ENCODE measurements at places on chromosomes 4 and X.

DNA sequence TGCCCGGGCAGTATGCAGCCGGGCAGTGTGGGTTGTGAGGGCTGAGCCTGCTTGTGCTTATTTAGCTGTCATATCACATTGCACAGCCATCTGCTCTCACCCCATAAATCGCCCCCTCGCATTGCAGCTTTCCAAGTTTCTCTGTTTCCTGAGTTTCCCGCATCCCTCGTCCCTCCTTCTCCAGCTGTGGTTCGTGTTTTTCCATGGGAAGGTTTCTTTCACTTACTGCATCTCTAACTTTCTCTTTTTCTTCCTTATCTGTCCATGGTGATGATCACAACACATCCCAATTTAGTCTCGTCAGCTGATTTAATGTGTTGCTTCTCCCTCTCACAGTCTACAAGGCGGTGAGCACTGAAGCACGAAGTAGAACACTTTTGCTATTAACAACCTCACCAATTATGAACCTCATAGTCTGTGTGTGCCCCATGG lies 118.1 kb downstream of the ENPP6 start:
- no peak for DNase-seq

- no peak for DNase-seq
Observed at GRCh38 chr4:31791666-31792065, 1071.5 kb downstream of the PCDH7 start.

DNA sequence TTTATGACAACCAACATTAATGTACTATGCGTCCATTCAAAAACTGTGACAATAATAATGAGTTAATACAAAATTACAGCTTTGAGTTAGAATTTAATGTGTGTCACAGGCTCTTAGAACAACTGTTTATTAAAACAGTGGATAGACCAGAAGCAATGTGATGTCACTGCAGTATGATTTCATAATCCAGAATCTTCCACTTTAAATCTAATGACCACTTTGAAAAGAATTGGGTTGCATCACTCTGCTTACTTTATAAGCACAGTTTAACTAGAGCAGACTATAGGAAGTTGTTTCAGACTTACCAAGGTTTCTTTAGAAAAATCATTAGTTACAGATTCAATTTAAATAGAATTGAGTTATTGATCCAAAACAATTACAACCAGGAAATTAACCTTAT lies 758.5 kb downstream of the KCTD8 start:
- no peak for DNase-seq

GRCh38 chr4:86878640-86879039 lies 13.6 kb downstream of the C4orf36 start:
- no peak for DNase-seq

DNA sequence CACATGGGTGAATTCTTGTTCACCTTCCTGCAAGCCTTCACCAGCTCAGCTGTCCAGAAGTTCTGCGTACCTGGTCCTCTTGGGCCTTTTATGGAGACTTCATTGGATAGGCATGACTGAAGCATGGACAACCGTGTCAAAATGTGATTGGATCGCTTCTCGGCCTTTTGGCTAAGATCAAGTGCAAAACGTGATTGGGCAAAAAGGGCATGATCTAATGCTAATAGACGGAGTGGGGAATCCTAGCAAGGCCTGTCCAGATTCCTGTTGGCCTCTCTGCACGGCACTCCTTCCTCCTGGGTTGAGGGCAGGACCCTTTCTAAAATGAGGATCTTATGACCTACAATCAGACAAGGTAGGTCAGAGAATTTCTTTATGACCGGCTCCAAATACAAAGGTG lies 24.9 kb downstream of the PRDX4 start:
- no peak for DNase-seq

GRCh38 chr4:110907801-110908313 lies 285.0 kb upstream of the PITX2 start:
- DNase-seq = no peak

DNA sequence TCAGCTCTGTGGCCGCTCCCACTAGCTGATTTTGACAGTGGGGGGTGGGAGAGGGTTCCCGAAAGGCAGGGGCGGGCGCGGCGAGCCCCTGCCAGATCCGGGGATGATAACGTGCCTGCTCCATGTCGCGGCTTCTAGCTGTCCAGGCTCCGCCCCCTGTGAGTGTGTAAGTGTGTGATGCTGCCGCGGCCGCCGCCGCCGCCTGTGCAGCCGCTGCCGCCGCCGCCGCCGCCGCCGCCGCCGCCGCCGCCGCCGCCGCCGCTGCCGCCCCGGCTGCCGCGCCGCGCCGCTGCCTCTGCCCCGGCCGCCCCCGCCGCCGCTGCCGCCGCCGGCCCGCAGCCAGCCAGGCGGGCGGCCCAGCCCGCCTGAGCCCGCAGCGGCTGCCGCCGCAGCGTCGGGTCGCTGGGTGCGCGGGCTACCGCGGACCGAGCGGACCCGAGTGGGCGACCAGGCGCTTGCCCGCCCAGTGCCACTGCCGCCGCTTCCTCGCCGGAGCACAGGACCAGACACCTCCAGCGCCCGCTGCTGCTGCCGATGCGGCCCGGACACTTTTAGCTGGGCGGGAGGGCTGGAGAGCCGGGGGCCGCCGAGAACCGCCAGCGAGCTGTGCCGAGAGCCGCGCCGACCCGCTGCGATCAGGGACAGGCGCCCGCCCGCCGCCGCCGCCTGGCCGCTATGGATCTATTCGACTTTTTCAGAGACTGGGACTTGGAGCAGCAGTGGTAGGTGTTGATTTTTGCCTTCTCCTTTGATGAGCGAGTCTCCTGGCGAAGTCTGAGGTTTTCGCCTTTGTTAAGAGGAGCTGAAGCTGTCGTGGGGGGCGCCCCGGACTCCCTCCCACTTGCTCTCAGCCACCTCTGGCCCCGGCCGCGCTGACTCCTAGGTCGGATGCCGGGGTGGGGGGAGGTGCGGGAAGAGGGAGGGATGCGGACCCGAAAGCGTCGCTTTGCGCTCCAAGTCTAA lies at the start of gene AFF2:
TSS of gene AFF2 (plus strand) at position 195 of the 963 bp plus-strand sequence. CDS start at position 676, 481 bp downstream.
- DNase-seq = peak; percentile 46
